ENCODE measurements at places on chromosomes 2 and 18.

- DNase-seq, result no peak
Observed at GRCh38 chr18:65429601-65430000, 321.2 kb upstream of the CDH7 start.

DNA sequence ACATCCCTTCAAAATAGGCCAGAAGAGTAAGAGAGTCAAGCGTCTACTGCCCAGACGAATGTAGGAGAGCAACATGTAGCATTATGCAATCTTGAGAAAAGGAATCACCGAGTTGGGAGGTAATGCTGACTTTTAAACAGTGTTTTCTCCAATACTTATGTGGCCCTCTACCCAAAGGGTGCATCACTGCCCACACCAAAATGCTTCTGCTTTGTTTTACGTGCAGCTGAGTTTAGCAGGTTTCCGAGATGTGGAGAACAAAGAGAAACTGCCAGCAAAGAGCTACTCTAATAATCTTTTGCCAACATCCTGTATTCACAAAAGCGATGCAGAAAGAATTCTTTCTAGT lies 63.4 kb upstream of the ZEB2 start:
- no peak for DNase-seq

- DNase-seq, result no peak
Observed at GRCh38 chr2:8524388-8524787, 157.5 kb upstream of the ID2 start.

DNA sequence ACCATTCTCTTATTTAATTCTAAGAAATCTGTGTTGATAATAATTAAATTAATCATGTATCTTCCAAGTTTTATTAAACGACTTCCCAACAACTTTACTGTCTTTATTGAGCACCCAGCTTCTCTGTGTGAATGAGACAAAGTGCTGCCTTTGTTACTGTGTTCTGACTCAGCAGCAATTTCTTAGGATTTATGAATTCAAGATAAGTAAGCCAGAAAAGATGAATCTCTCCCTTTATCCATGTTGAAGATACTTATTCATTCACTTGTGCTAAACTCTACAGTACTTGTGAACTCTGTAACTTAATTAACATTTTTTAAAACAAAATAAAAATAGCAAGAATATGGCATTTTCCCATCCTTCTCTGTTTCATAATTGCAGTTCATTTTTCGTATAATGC lies 1403.3 kb upstream of the DDX18 start:
- DNase-seq, result no peak

- DNase-seq, result no peak
Observed at GRCh38 chr2:227614246-227614645, 394 bp downstream of the SCYGR3 start.

DNA sequence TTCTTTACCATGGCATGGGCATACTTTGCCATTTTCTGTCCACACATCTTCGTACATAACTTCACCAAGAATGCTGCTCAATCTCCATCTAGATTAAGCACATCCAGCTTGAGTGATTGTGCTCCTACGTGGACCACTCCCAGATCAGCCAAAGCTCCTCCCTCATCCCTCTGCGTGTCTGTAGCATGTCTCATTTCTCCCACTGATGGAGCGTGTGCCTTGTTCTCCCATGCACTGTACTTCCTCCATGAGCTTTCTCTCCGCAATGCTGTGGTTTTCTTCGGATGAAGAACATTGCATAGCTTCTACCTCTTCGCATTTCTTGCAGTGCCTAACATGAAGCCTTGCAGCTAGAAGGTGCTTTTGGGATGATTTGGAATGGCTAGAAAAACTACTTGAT lies 13.5 kb downstream of the CCL20 start:
- no peak for DNase-seq

DNA sequence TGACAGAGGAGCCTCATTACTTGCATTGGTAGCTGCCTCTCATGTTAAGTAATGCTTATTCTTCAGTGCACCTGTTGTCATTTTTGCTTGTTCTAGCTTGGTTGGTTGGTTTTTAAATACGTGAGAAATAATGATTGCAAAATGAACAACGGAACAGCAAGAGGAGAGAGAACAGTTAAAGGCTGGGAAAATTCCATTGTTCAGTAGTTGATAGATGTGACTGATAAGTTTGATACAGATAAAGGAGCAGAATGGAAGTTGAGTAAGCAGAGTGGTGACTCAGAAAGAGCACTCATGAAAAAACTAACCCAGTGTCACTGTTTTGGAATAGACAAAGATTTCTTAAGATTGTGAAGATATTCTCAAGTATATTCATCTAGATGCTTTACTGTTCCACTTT lies 50.5 kb downstream of the MTA3 start:
- DNase-seq, result no peak

DNA sequence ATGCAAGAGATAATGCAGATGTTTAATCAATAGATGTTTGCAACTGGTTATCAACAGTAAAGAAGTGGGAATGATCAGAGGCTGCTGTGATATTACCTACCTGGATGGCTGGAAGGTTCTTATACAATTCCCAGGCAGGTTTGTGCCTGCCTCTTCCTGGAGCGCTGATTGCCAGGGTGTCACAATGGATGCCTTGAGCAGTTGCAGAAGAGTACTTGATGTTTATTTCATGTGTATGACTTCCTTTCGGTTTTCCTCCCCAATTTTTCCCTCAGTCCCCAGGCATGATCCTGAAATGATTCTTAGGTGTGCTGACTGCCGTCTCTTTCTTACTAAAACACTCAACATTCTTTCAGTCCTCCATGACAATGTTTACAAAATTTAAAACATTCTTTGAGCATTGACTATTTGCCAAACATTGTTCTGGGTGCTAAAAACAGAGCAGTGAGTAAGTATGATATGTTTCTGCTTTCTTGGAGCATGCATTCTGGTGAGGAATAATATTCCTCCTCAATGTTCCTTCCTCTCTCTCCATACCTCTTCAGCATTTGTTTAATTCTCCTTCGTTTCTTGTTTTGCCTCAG lies 416.6 kb upstream of the TRIB2 start:
- no peak for DNase-seq

DNA sequence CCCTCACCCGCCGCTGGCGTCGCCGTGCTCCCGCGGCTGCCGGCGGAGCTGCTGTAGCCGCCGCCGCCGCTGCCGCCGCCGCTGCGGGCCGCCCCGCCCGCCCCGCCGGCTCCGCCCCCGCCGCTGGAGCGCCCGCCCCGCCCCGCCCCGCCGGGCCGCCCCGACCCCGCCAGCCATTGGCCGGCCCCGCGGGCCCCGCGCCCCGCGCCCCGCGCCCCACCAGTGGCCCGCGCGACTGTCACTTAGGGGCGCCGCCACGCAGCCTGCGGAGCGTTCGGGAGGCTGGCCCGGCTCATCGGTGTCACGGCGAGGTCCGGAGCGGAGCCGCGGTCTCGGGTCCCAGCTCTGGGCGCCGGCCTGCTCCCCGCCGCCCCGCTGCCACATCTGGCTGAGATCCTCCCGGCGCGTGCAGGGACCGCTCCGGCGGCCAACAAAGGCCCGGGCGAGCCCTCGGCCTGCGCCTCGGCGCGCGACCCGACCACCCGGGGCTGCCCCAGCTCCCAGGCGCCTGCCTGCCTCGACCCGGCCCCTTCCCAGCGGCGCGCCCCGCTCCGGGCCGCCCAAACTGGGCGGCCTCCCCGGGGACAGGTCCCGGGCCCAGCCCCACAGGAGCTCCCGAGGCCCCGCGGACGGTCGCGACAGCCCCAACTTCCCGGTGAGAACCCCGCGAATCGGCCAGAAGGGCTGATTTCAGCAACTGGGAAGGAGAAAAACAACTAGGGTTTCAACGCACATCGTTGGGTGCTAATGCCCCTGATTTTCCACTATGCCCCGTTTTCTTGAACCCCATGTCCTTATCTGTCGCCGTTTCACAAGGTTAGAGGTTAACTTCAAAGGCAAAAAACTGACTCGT lies at the start of gene MGAT4A:
MGAT4A (minus strand) TSS at position 92 of the 853 bp plus-strand sequence. CDS start 4,800 bp downstream, outside the sequence.
- peak; percentile 79 for DNase-seq

- DNase-seq, result no peak
Observed at GRCh38 chr2:237558961-237559641, 7.3 kb upstream of the PRLH start.

GRCh38 chr2:145023334-145023934 lies 503.5 kb upstream of the ZEB2 start:
- DNase-seq, result no peak

DNA sequence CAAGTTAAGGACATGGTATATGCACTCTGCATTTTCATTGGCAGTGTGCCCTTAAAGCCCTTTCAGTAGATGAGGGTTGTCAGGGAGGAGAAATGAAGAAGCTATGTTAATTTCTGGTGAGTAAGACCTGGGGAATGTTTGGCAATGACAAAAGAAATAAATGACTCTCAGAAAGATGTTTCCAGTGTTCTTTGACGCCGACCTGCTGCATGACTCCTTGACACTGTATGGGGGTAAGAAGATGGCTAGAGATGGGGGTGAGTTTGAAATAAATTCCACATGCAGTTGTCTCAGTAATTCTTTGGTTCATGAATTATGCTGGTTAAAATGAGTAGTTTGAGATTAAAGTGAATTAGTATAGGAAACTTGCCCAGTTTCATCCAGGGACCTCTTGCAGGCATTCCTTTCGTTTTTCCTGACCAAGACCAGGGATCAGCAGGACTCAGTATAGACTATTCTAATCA lies 5.9 kb downstream of the CCDC121 start:
- DNase-seq, result no peak

- no peak for DNase-seq
Observed at GRCh38 chr18:50527636-50528307, 32.1 kb upstream of the MAPK4 start.

- DNase-seq, result no peak
Observed at GRCh38 chr2:3527886-3528785, 8.8 kb upstream of the ADI1 start.

GRCh38 chr2:197805715-197806633 lies 1.6 kb downstream of the PLCL1 start:
- DNase-seq, result no peak

- no peak for DNase-seq
Observed at GRCh38 chr2:77737236-77737635, 215.1 kb upstream of the LRRTM4 start.

DNA sequence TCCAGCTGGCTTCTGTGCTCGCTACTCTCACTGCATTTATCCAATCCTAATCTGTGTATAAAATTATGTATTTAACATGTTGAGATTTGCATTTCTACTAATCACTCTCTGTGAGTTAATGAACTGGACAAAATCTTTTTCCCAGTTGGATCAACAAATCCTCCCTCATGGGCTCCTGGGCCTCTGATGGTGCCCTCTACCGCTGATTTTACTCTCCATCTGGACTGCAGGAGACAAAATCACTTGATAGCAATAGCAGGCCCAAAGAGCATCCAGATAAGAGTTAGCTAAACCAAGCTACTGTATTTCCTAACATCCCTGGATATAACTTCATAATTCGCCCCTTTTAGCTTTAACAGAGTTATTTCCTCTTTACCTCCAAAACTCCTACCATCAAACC lies 14.4 kb downstream of the REG3G start:
- no peak for DNase-seq

DNA sequence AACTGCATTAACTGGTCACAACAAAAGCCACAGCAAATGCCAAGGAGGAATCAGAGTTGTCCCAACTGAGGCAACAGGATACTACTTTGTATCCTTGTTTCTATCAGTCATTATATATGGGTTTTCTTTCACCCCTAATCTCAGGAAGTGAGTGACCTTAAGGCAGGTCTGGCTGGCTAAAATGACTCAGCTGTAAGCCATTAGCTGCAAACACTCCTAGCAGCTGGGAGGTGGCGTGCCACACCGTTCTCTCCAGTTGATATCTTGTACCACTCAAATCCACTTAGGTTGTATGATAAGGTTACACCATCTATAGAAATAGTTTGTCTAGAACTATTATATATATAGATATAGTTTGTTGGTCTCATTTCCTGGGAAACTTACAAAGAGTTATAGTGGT lies 171.1 kb upstream of the MC4R start:
- no peak for DNase-seq

- no peak for DNase-seq
Observed at GRCh38 chr18:48925491-48925780, 25.3 kb downstream of the SMAD7 start.

DNA sequence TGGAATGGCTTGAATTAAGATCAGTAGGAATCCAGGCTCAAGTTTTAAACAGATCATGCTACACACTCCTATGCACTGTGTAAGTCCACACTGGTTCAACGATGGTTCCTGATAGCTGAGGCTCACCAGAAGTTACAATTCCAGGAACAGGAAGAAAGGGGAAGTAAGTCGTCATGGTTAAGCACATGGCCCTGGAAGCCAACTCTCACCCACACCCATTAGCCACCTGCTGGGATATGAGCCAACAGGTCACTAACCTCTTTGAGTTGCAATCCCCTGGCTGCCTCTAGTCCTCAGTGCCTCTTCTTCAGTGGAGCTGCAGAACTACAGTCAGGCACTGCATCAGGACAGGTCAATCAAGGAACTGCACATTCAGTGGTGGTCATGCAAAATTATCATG lies 133.5 kb downstream of the TMEM182 start:
- DNase-seq, result no peak

DNA sequence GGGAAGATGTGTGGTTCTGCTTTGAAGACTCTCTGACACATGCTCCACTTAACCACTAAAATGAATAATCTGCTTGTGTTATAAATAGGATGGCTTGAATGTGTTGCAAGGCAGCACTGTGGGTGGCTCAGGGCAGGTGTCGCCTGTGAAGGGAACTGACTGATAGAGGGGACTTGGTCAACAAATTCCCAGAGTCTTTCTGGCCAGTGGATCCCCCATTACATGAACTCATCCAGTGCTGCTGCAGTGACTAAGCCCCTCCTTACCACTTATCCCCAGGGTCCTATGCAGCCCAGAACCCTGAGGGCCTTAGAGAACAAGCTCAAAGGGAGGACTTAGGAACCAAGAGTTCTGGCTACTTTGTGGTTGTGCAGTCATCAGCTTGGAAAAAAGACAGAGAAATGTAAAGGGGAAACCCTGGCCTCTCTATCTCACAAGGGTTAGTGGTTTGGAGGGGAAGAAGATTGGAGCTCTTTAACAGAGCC lies 226.2 kb upstream of the TNP1 start:
- no peak for DNase-seq

GRCh38 chr2:25309402-25309801 lies 32.3 kb downstream of the DNMT3A start:
- peak; percentile 64 for DNase-seq

DNA sequence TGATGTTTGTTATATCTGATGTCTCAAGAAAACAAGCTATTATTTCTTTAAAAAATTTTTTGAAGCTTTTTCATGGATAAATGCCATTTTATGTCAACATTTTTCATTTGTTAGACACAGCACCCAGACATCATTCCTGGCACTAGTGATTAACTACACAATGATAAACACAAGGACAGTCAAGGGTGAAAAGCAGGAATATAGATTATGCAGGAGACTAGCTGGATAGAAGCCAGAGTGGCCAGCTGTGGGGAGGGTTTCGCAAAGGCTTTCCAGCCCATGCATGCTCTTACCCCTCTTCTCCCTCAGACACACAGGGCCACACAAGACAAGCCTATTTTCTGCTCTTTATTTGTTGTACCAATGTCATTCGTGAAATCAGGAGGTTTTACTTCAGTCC lies 127.1 kb upstream of the TTC39C start:
- DNase-seq, result no peak

DNA sequence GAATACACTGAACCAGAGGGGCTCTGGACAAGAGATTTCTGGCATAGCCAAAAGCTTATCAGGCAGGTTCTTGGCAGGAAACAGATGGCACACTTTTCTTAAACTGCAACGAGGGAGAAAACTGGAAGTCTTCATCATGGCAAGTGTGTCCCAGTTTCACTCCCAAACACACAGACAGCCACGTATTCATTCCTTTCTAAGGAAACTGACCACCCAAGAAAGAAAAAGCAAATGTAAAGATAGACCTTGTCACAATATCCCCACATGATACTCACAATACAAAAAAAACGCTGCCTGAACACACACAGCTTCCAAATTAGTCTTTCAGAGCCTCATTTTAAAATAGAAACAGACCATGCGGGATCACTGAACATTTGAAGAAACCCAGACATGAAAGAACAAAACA lies 40.6 kb upstream of the RTTN start:
- DNase-seq, result no peak

- no peak for DNase-seq
Observed at GRCh38 chr2:62202019-62202722, 6.3 kb downstream of the B3GNT2 start.

Measured in CD4-positive, alpha-beta T cell treated with Interleukin-2 at 100 ng/mL for 4 hours (primary cell).